ENCODE measurements at places on chromosomes 2 and 18.

GRCh38 chr2:38164881-38165280, 88.9 kb upstream of the CYP1B1 start:
- DNase-seq = peak; percentile 56

GRCh38 chr18:2529154-2529553, 42.2 kb downstream of the METTL4 start:
- DNase-seq = no peak

DNA sequence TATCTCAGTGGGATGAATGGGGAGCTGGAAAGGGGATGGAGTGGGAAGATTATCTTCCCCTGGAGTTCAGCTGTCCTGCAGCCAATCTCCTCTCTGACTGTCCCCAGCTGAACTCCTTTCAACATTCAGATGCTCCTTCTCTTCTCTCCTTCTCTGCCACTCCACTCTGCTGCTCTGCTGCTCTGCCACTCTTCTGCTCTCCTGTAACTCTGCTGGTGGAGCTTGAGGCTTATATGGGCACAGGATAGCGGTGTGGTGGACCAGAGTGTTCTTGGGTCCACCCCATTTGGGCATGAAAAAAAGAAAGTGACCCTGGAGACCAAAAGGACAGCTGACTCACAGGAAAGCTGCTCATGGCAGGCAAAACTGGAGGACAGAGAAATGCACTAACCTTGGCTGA, 26.6 kb downstream of the FAHD2B start:
- DNase-seq = no peak

GRCh38 chr2:230758566-230759480, 46.2 kb downstream of the CAB39 start:
- DNase-seq = no peak

- DNase-seq = no peak
Measured at GRCh38 chr2:202161151-202161835, 77.1 kb downstream of the SUMO1 start.

GRCh38 chr2:85160966-85161960, 28.1 kb downstream of the TCF7L1 start:
- no peak for DNase-seq

DNA sequence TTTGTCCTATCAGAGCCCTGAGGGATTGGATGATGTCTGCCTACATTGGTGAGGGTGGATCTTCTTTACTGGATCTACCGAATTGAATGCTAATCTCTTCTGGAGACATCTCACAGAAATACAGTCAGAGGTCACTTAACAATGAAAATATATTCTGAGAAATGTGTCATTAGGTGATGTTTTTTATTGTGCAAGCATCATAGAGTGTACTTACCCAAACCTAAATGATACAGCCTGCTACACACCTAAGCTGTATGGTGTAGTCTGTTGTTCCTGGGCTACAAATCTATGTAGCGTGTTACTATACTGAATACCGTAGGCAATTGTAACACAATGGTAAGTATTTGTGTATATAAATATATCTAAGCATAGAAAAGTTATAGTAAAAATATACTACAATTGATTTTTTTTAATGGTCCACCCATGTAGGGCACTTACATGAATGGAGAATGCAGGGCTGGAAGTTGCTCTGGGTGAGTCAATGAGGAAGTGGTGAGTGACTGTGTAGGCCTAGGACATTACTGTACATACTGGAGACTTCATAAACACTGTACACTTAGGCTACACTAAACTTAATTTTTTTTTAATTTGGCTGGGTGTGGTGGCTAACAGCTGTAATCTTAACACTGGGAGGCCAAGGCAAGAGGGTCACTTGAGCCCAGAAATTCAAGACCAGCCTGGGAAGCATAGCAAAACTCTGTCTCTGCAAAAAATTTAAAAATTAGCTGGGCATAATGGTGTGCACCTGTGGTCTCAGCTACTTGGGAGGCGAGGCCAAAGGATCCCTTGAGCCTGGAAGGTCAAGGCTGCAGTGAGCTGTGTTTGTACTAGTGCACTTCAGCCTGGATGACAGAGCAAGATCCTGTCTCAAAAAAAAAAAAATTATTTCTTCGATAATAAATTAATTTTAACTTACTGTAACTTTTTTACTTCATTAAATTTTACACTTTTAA, 226.3 kb upstream of the UBE2E3 start:
- DNase-seq = no peak
